ENCODE measurements at places on chromosomes 4 and X. TPM values are rescaled to one million over a fixed set of nuclear protein-coding genes. Genes with fewer than 3 reads are reported as not detected.

- DNase-seq, result no peak
Measured at GRCh38 chr4:73251384-73251783, 7.2 kb downstream of the ANKRD17 start.

- DNase-seq, result no peak
Measured at GRCh38 chr4:73727685-73728084, 12.7 kb upstream of the CXCL8 start.

DNA sequence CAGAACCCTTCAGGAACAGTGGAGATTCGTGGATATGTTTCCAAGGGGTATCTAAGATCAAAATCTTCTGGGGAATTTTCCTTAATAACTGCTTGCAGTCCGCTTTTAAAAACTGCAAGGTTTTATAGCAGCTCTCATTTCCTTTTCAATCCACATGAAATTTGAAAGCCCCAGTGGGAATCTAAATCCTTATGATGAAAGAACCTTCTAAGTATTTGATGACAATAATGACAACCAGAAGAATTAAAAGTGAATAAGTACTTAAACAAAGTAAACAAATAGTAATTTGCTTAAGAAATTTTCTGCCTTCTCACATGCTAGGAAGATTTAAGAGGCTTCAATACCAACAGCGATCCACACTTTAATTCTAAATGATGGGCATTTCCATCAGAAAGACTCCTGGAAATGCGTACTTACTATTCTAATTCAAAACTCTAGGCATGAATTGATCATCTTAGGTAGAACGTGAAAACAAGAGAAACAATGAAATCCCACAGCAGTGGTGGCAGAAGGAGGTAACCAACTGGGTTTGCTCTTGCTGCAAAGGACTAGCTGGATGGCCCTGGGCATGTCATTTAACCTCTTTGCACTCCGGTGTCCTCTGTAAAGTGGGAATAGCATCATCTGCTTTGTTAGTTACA lies 37.6 kb upstream of the S100G start:
- no peak for DNase-seq

GRCh38 chr4:147340591-147341120 lies 140.2 kb upstream of the EDNRA start:
- no peak for DNase-seq

The KCTD8 gene
- 0.27 TPM for total RNA-seq

The MAGEE1 gene
- total RNA-seq, result 0.99 TPM

The OCIAD2 gene
- 124 TPM for total RNA-seq

The GNRHR gene
- total RNA-seq, result not detected

The SMR3B gene
- total RNA-seq, result not detected

The TRIM60 gene
- not detected for total RNA-seq
